ENCODE measurements at places on chromosomes 11 and 22. TPM values are rescaled to one million over a fixed set of nuclear protein-coding genes. Genes with fewer than 3 reads are reported as not detected.

- peaks cover 25% of the 10 kb centered on the region for H3K27me3 ChIP-seq
- H3K4me3 ChIP-seq, result no peak overlapping the region
- no peak for DNase-seq
- no peak overlapping the region for H3K27ac ChIP-seq
- H3K36me3 ChIP-seq, result no peaks in the 10 kb centered on the region
These were observed 58.7 kb downstream of the CHST1 start for GRCh38 chr11:45606514-45607281.

DNA sequence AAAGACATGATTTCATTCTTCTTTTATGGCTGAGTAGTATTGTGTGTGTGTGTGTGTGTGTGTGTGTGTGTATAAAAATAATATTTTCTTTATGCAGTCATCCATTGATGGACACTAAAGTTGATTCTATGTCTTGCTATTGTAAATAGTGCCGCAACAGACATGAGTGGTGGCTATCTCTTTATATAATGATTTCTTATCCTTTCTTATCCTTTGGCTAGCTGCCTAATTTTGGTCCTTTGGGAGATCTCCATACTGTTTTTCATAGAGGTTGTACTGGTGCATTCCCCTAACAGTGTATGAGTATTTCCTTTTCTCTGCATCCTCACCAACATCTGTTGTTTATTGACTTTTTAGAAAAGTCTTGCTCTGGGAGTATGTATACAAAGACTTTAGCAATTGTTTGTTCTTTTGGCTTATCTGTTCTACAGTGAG lies 107.0 kb downstream of the STIM1 start:
- DNase-seq, result no peak
- H3K4me3 ChIP-seq, result no peak overlapping the region
- H3K4me1 ChIP-seq, result peaks cover 37% of the 10 kb centered on the region
- no peak overlapping the region for H3K27ac ChIP-seq
- peaks cover 26% of the 10 kb centered on the region for H3K36me3 ChIP-seq

Gene ALDH3B2
- not detected for total RNA-seq

Gene CEP126
- 2.1 TPM for total RNA-seq

GRCh38 chr22:24165673-24166072 lies 15.6 kb upstream of the SUSD2 start:
- no peaks in the 10 kb centered on the region for H3K27me3 ChIP-seq
- peaks cover 18% of the 10 kb centered on the region for H3K4me1 ChIP-seq

- H3K4me1 ChIP-seq, result peaks cover 13% of the 10 kb centered on the region
- H3K4me3 ChIP-seq, result no peak overlapping the region
- no peak for DNase-seq
- peaks cover 17% of the 10 kb centered on the region for H3K27me3 ChIP-seq
- no peaks in the 10 kb centered on the region for H3K36me3 ChIP-seq
These were observed 51.9 kb upstream of the USP47 start for GRCh38 chr11:11789735-11790369.

Gene HOATZ
- not detected for total RNA-seq

All from activated naive CD8-positive, alpha-beta T cell treated with anti-CD3 and anti-CD28 coated beads, Interleukin-2, amount 10 ng/mL, durations not matched to agents 7 days and 5 days (primary cell).